ENCODE measurements at places on chromosomes 2 and 18.

- DNase-seq: no peak
These were observed 131.5 kb downstream of the SMAD7 start for GRCh38 chr18:48819276-48819675.

DNA sequence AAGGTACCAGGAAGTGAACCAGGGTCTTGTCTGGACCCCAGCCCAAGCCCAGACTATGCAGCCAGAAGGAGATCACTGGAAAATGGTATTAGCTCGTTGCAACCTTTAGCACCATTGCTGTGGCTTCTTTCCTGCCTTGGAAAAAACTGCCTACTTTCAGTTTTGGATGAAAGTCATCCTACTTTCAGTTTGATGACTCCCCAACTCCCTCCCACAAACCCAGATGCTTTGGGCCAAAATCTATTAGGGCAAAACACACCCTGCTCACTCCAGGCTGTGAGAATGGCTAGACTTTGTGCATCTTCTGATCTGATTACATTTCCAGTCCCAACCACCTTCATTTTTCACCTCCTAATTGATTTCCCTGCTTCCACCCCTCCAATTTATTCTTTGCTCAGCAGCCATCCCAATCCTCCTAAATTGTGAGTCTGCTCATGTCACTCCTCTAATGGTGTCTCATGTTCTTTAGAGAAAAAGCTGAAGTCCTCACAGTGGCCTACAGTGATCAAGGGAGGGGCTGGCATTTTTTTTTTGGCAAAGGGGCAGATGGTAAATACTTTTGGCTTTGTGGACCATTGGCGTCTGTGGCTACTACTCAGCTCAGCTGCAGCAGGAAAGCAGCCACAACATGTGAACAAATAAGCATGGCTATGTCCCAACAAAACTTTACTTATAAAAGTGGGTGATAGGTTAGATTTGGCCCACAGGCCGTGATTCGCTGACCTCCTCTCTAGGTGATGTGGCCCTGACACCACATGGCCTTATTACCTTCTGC lies 368.7 kb downstream of the SLC4A3 start:
- no peak for DNase-seq

DNA sequence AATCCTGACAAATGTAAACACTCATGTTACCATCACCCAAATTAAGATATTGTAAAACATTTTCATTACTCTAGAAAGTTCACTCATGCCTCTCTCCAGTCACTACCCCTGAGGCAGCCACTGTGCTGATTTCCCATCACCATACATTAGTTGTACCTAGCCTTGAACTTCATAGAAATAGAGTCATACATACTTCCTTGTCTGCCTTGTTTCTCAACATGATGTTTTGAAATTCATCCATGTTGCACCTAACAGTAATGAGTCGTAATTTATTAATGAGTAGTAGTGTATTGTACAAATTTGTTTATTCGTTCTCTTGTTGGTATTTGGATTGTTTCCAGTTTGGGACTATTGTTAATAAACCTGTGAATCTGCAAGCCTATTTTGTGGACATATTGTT lies 49.0 kb upstream of the TWSG1 start:
- no peak for DNase-seq

DNA sequence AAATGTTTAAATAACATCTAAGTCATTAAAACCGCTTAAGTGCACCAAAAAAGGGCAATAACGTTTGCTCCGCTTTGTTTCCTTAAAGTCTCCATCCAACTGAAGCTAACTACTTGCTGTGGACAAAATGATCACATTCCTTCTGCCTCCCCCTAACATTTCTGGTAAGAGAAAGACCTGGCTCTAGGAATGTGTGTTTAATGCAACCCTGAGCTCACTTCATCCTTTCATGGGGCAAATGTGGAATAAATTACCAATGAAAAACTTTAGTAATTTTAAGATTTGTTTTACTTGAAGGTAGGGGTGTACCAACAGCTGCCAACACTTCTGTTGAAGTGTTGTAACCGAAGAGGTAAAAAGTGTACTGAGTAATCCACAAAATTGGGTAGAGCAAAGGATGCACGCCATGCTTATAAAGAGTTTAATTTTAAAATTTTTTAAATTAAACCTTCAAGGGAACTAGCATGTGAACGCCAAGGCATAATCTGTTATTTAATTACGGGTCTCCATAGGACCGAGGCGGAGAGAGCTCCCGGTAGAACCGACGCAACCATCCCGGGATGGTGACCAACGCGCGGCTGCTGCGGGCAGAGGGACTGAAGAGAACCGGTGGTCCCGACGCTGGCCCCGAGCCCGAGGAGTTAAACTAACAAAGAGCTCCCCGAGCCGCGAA lies 1.1 kb downstream of the HNRNPLL start:
- no peak for DNase-seq

GRCh38 chr2:145066151-145066661 lies 546.3 kb upstream of the ZEB2 start:
- DNase-seq: no peak

DNA sequence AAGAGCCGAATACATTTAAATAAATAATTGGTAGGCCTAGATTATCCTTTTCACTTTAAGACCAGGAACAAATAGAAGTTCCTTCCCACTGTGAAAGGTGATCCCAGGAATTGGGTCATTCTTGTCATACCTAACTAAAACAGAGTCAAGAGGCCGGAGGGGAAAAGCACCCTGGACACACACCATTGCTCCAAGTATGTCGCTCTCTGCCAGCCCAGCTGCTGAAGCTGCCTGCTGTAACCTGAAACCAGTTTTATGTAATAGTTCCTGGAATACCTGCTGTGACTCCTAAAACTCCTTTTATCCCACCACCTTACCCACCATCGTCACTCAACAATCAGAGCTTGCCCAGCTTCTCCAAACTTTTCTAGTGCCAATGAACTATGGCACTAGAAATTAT lies 217.1 kb downstream of the PTPRM start:
- no peak for DNase-seq

- DNase-seq: no peak
These were observed 199.5 kb upstream of the SALL3 start for GRCh38 chr18:78779996-78780718.

DNA sequence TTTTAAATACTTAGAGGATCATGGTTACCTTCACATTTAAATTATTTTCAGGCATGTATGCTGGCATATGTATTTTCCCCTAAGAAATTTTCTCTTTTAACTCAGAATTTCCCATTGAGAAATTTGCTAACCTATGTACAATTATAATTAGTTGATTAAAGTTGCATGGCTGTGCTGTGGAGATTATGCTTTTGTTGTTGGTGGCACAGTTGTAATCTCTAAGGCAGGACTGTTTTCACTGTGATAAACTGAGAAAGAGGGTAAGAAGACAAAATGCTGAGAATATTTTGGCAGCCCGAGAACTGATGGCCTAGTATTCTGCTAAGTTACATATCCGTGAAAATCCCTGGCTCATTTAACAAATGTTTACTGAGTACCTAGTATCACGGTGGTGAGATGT lies 1.4 kb downstream of the VRK2 start:
- no peak for DNase-seq

GRCh38 chr2:74887960-74888700 lies 54.2 kb downstream of the HK2 start:
- DNase-seq: no peak

GRCh38 chr2:218252509-218253231 lies 8.1 kb upstream of the GPBAR1 start:
- DNase-seq: no peak

- DNase-seq: no peak
These were observed 179.2 kb downstream of the TNS1 start for GRCh38 chr2:217823626-217824025.

DNA sequence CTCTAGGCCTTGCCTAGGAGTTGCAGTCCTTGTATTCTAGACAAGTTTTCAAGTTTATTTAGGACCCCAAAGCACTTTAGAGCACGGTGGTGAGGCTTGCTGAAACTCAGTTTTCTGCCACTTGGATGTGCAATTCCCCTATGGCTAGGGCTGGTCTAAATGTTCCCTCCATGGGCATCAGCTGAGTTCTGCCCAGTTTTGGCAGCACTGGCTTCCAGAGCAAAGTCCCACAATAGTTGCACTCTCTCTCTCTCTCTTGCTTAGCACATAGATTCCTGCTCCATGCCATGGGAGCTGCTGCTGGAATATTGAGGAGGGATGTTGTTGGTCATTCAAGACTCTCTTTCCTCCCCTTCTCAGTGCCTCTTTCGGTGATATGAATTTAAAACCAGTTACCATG lies 760.2 kb upstream of the SLC39A10 start:
- DNase-seq: no peak

DNA sequence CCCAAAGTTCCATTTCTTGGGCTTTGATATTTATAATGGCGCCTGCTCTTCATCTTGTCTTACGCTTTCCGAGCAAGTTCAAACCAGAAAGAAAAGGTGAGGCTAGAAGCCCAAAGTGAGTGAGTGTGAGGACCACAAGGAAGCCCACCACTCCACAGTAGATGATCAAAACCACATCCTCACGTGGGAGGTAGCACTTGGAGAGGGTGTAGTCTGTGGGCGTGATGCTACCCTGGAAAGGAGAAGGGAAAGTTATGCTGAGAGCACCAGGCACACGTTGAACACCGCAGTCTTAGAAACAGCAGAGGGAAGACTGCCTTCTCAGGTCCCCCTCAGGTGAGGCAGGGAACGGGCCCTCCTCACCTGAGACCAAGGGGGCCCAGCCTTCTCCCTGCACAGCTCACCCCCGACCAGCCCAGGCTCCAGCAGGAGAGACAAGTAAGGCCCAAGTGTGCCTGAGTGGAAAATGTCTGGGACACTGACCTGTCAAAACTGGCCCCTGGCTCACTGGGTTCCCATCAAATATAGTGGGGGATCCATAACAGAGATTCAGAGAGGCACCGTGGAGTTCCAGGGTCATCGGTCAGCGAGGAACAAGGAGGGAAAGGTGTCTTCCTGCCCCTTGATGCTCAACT lies 23.6 kb downstream of the MPPE1 start:
- no peak for DNase-seq

DNA sequence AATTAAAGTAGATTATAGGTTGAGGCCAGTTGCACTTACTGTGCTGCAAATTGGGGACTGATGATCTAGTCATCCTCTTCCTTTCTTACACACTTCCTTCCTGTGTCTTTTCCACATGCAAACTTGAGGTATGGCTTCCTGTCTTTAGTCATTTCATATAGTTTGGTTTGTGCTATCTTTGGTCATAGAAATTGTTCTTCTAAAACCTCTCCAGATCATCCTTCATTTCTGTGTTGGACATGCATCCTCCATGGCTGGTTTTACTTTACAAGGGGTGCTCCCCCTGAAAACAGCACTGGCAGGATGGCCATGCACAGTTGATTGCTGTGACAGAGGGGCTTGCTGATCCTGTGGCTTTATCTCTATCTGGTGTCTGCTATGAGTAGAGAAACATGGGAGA lies 36.5 kb downstream of the MGAT5 start:
- no peak for DNase-seq

- DNase-seq: no peak
These were observed 264.8 kb upstream of the RND3 start for GRCh38 chr2:150752229-150752628.

- no peak for DNase-seq
These were observed 36.2 kb upstream of the SNORC start for GRCh38 chr2:232833830-232834229.

DNA sequence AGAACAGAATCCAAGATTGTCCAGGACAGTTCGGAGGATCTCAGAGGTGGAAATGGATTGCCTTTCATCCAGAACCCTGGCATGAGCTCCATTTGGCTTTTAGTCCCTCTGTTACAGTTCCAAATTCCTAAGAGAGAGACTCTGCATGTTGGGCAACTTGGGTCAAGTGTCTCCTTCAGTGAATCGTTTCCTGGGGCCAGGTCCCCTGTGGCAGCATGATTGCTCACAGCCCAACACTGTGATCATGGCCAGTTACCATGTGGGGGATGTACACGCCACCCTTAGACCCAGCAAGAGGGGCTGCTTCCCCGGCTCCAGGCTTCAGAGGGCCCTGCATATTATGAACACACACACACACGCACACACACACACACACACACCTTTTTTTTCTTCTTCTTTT lies 118.6 kb upstream of the GLI2 start:
- no peak for DNase-seq

DNA sequence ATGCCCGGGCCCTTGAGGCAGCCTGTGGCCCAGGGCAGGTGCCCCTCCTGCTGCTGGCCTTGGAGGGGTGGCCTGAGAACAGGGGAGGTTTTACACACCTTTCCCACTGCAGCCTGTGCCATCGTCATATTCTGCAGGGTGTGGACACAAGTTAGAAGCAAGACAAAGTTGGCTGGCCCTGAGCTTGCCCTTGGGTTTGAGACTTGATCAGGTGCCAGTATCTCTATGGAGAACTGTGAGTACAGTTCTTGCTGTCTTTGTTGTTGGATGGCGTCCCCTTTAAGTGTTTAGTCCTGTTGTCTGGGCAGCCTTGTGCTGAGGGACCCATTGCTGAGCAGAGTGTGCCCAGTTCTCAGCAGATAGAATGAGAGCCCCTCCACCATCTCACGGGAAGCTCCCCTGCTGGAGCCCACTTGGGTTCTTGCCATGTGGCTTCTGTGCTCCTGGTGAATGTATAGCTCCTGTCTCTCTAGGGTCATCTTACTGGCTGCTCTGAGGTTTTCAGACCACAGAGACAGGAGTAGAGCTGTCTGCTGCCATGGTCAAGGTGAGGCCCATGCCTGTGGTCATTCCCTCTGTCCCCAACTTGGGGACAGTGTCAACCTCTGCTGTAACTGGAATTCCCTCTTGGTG lies 115.9 kb downstream of the SH3RF3 start:
- DNase-seq: no peak

All from frontal cortex (tissue), 4 donors.